CD4-positive, alpha-beta T cell treated with Interleukin-15 for 1 hour (primary cell): ENCODE measurements at places on chromosomes 3 and 15.

GRCh38 chr3:127462111-127462655 is 128.3 kb downstream of the TPRA1 start:
- DNase-seq, result no peak

GRCh38 chr15:92149465-92149864 is 244.2 kb upstream of the ST8SIA2 start:
- DNase-seq, result no peak

- DNase-seq, result no peak
Measured at GRCh38 chr3:38533285-38533976, 37.3 kb downstream of the EXOG start.

- DNase-seq, result no peak
Measured at GRCh38 chr15:83734487-83734886, 80.6 kb downstream of the ADAMTSL3 start.

DNA sequence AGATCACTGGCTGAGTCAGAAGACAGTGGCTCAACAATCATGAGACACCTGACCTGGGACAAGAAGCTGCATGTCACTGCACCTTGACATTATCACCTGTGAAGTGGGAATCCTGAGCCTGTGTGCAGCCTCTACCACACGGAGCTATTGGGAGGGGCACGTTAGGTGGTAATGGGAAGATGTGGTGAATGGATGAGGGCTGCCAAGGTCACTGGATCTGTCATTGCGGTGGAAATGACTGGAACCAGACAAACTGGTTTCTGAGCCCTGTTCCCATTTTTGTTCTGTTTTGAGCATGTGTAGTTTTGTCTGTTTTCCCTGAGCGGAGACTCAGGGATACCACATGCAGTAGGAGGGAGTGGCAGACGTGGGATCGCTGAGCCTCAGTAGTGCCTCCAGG is 235.5 kb downstream of the OPA1 start:
- DNase-seq, result no peak

DNA sequence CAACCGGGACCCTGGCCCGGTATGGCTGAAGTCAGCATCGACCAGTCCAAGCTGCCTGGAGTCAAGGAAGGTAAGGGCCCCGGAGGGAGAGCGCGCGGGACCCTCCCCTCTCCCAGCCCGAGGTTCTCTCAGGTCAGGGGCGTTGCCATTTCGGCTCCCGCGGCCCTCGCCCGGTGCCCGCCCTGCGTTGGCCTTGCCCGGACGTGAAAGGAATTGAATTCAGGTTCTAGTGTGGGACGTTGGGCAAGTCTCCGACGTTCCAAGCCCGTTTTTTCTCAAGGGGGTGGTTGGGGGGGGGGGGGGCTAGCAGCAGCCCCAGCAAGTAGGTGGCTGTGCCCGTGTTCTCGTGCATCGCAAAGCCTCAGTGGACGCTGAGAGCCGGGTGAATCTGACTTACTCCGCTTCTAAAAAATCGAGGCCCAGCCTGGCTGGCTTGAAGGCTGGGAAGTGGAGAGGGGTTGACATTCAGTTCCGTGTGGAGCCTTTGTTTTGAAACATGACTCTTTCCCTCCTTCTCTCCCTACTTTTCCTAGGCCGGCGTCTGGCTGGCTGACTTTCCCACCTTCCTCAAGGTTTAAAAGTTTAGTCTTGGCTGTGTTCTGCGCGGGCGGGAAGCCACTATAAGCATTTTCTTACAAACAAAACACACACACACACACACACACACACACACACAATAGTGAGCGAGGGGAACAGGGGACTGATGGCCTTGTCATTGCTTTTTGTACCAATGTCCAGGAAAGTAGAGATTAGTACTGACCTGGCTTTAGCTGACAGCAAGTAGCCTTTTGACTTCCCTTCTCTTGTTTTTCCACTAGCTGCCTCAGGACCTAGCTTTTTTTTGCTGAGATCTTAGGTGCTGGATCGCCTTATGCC is at the start of gene UTS2B:
TSS of gene UTS2B (minus strand) at position 873 of the 876 bp plus-strand sequence. CDS start 48,337 bp downstream, outside the sequence.
- no peak for DNase-seq

DNA sequence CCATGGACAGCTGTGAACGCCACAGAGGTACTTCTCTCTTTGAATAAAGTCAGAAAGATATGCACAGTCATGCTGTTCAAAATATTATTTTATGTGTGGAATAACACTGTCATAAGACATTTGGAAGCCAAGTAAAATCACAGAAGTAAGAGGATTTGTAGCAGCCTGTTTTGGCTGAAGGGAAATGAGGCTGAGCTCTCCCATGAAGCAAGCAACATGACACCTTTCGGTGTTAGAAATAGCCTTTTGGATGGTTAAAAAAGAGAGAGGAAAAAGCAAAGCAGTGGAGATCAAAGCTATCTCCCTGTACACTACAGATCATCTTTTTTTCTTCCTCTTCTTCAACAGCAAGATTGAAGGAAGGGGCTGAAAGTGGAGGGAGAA is 755.3 kb downstream of the ROBO1 start:
- no peak for DNase-seq

DNA sequence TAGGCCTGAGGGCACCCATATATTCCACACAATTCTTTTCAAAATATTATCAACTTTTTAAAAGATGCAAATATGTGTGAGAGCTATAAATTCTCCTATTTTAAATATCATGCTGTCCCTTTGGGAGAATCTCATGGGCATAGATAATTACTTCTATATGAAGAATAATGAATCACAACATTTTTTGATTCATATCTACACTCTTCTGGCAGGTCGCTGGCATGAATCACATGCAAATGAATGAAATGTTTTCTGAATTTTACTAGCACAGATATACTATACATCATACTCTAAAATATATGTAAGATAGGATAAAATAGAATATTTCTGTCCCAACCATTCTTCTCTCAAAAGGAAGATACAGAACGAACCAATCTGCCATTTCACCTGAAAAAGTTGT is 277.7 kb upstream of the KCNH8 start:
- DNase-seq, result no peak

DNA sequence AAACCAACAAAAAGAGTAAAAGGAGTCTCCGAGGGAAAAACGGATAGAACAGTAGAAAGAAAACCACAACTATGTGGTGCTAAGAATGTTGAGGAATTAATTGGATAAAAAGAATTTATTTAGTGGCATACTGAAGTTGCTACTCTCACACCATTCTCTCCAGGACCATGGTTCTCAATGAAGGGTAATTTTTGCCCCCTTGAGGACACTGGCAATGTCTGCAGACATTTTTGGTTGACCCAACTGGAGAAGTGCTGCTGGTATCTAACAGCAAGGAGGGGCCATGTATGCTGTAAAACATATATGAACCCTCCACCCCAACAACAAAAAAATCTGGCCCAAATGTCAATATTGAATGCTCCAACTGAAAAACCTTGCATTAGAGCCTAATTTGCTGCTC is 85.9 kb upstream of the CSPG5 start:
- DNase-seq, result no peak

- no peak for DNase-seq
Measured at GRCh38 chr3:184688251-184688881, 23.5 kb downstream of the MAGEF1 start.

DNA sequence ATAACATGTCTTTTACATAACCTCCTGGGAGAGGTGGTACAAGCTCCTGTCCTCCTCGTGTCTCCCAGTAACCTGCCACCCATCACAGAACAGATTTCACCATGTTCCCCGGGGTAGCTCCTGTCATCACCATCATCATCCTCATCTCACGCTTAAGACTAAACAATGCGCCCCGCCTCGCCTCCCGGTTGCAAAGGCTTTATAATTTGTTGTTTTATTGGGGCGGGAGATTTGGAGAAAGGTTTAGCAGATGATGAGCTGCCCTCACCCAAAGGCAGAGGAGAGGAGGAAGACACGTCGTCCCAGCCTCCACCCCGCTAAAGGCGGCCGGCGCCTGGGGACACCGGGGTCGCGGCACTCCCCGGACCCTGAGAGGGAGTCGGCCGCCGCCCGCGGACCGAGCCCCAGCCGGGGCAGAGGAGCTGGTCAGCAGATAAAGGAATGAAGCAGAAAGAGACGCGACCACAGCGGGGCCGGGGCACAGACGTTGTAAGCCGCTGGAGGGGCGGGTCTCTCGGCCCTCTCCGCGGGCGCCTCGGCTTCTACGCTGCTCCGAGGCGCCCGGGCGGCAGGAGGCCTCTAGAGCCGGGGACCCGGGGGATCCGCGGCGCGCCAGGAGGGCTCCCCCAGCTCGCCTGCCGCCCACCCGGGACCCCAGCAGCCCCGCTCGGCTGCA is 589 bp downstream of the HERC1 start:
- no peak for DNase-seq

- DNase-seq, result no peak
Measured at GRCh38 chr15:51579012-51579411, 43.6 kb downstream of the DMXL2 start.

GRCh38 chr15:66963710-66964109 is 101.7 kb upstream of the SMAD3 start:
- DNase-seq, result no peak

DNA sequence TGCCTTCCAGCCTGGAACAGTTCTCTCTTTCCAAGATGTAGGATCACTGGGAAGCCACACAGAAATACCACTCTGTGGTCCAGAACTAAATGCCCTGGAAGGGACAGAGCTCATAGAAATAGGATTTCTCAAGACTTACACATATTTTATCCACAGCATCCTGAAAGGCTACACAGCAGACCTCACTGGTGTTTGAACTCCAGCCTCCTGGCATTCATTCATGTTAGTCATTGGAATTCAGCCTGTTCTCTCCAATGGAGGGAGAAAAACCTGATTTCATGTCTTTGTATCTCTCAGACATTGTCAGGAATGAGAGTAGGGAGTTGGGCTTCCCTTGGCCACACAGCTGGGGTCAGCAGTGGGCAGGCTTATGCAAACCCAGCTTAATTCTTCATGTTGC is 121.1 kb upstream of the PPP2R3A start:
- no peak for DNase-seq

- no peak for DNase-seq
Measured at GRCh38 chr3:94596887-94597566, 534.2 kb downstream of the NSUN3 start.

DNA sequence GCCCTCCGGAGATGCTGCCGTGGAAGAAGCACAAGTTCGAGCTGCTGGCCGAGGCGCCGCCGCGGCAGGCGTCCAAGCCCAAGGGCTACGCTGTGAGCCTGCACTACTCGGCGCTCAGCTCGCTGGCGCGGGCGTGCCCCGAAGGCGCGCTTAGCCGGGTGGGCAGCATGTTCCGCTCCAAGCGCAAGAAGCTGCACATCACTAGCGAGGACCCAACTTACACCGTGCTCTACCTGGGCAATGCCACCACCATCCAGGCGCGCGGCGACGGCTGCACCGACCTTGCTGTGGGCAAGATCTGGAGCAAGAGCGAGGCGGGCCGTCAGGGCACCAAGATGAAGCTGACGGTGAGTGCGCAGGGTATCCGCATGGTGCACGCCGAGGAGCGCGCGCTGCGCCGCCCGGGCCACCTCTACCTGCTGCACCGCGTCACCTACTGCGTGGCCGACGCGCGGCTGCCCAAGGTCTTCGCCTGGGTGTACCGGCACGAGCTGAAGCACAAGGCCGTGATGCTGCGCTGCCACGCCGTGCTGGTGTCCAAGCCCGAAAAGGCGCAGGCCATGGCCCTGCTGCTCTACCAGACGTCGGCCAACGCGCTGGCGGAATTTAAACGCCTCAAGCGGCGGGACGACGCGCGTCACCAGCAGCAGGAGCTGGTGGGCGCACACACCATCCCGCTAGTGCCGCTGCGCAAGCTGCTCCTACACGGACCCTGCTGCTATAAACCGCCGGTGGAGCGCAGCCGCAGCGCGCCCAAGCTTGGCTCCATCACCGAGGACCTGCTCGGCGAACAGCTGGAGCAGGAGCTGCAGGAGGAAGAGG is 1.3 kb downstream of the FAM43A start:
- no peak for DNase-seq

DNA sequence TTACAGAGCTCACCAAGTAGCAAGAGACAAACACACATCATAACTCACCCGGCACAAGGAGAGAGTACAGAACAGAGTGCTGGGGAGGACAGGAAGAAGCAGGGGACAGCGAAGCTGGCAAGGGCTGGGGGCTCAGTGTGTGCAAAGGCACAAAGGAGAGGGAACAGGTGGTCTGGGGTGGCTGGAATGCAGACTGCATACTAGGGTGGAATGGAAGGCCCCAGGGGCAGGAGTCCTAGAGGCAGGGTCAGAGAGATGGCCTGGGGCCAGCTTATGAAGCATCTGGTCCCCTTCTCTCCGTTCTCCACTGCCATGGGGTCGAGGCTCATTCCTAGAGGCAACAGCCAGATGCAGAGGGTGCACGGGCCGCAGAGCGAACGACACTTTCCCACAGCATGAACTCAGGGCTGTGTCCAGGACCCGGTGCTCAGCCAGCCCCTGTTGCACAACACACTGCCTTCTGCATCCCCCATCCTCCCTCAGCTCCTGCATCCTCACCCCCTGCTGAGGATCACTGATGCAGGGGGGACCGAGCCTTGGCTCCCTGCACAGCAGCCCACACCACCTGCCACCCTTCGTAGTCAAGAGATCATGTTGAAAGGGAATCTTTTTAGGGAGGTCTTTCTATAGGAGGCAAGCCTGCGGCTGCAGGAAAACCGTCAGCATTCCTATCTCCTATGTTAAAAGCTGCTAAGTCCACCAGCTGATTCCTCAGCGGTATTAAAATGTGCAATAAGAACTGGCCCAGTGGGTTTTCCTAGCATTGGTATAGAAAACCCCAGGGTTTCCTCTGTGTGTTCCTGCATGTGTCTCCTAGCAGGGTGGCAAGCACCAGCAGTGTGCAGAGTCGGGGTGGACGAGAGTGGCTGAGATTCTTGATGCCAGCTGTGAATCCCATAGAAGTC is 293.5 kb downstream of the UACA start:
- no peak for DNase-seq

DNA sequence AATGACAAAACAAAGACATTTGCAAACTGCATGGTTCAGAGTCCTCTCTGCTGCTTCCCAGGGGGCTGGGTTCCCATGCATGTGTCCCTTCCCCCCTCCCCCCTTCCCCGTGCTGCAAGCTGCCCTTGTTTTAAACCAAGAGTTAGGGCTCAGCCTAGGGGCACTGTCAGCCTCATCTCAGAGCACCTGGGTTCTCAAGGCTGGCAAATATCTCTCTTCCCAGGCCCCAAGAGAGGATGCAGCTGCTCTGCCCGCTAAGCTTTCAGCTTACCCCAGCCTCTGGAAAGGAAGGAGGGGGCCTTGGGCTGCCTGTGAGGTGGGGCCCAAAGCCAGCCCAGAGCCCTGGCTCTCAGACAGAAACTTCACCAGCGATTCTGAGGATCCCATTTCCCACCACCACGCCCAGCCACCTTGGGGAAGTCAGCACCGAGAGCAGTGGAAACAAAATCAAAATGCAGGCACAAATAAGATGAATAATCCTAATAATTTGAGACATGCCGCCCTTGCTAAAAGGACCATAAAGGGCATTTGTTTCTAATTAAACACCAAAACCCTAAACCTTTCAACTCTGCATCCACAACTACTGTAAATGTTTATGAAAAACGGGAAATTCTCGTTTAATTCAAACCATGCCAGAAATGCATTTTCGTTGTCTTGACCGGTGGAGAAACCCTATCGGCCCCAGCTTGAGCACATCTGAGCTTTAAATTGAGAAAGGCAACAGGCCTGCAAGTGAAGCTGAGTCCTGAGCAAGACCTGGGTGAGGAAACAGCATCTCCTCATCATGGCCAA is 67.7 kb upstream of the WNT5A start:
- no peak for DNase-seq

GRCh38 chr3:197368821-197369220 is 70.4 kb upstream of the DLG1 start:
- no peak for DNase-seq
